RWPE2 (cell line): ENCODE measurements at places on chromosomes 1 and 21.

- H3K27ac ChIP-seq: peak overlapping the region; percentile 90
- no peaks in the 10 kb centered on the region for H3K27me3 ChIP-seq
- DNase-seq: peak; percentile 88
- peaks cover 45% of the 10 kb centered on the region for H3K4me1 ChIP-seq
Measured at GRCh38 chr1:32989160-32990050, 24.8 kb upstream of the RNF19B start.

GRCh38 chr1:44775930-44776729, 790 bp downstream of the RPS8 start:
- H3K36me3 ChIP-seq: peaks cover 58% of the 10 kb centered on the region
- H3K4me1 ChIP-seq: peaks cover 7% of the 10 kb centered on the region
- peak overlapping the region; percentile 92 for H3K4me3 ChIP-seq
- H3K27ac ChIP-seq: peak overlapping the region; percentile 87

GRCh38 chr1:152884085-152884484, 6.0 kb downstream of the SMCP start:
- no peak for DNase-seq
- H3K4me1 ChIP-seq: peaks cover 54% of the 10 kb centered on the region
- H3K4me3 ChIP-seq: no peak overlapping the region
- H3K36me3 ChIP-seq: no peaks in the 10 kb centered on the region
- no peaks in the 10 kb centered on the region for H3K27me3 ChIP-seq

- H3K27me3 ChIP-seq: peaks cover 3% of the 10 kb centered on the region
- H3K4me3 ChIP-seq: peak overlapping the region; percentile 28
- peak; percentile 47 for DNase-seq
- H3K4me1 ChIP-seq: no peaks in the 10 kb centered on the region
Measured at GRCh38 chr1:179814546-179814838, 63.1 kb downstream of the TOR1AIP2 start.

DNA sequence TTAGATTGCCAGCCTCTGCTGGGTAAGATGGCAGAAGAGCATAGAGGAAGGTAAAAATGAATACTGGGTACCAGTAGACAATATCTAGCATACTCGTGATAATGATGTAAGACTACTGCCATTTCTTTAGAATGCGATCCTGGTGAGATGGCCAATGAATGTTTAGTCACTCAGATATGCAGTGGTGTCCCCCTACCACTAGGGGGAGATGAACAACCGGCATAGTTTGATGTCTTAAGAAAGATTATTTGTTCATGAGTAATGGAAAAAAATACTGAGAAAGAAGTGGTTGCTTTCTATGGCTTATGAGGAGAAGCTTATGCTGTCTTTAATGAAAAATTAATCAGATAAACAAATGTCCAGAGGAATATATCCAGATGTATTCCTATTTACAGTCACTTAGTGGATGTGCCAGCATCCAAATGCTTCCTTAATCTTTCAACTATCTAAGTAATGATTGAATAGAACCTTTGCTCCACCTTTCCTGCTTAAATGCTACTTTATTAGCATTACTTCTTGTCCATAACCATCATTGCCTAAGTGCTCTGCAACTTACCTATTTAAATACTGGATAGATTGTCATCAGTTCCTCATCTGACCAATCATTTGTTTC, 256.6 kb downstream of the ST6GALNAC3 start:
- no peaks in the 10 kb centered on the region for H3K36me3 ChIP-seq
- no peak overlapping the region for H3K4me3 ChIP-seq
- no peaks in the 10 kb centered on the region for H3K4me1 ChIP-seq
- DNase-seq: no peak
- H3K27ac ChIP-seq: no peak overlapping the region

GRCh38 chr21:38269576-38269936, 12.8 kb downstream of the KCNJ15 start:
- no peak for DNase-seq
- H3K4me1 ChIP-seq: peaks cover 39% of the 10 kb centered on the region
- no peaks in the 10 kb centered on the region for H3K36me3 ChIP-seq
- H3K27ac ChIP-seq: peak overlapping the region; percentile 90
- no peaks in the 10 kb centered on the region for H3K27me3 ChIP-seq

DNA sequence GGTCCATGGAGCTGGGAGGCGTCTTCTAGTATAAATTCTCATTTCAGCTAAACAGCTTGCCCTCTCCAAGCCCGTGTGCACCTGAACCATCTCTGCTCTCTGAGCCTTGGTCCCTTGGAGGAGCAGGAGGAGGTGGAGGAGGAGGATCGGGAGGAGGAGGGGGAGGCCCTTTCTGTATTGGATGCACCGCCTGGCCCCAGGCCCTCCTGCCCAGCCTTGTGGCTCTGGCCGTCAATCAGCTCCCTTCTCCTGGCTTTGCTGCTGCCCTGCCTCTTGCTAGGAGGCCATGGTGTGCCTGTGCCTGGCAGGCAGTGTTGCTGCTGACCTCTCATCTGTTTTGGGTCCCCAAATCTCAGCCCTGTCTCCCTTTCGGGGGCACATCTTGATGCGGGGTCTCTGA, 9.0 kb downstream of the COL18A1 start:
- no peak overlapping the region for H3K4me3 ChIP-seq
- peak; percentile 32 for DNase-seq
- no peaks in the 10 kb centered on the region for H3K27me3 ChIP-seq
- H3K36me3 ChIP-seq: no peaks in the 10 kb centered on the region
- peaks cover 14% of the 10 kb centered on the region for H3K4me1 ChIP-seq

GRCh38 chr1:10775763-10776162, 20.7 kb downstream of the CASZ1 start:
- H3K36me3 ChIP-seq: no peaks in the 10 kb centered on the region
- DNase-seq: no peak
- no peak overlapping the region for H3K27ac ChIP-seq
- no peaks in the 10 kb centered on the region for H3K27me3 ChIP-seq

DNA sequence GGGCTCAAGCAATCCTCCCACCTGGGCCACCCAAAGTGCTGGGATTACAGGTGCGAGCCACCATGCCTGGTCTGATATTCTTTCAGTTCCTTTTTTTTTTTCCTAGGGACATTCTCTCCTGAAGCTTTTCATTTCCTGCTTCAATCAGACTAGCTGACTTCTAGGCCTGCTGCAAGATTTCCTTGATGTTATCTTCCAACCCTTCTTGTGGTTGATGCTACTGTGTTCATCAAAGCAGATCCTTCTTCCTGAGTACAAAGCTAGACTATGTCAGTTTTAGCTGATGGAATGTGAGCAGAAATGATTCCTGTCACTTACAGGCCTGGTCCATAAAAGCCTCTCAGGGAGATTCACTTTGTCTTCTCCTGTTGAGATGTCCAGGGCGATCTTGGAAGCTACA, 146.4 kb downstream of the CDC7 start:
- H3K27me3 ChIP-seq: no peaks in the 10 kb centered on the region
- no peak overlapping the region for H3K4me3 ChIP-seq
- peaks cover 8% of the 10 kb centered on the region for H3K4me1 ChIP-seq
- H3K27ac ChIP-seq: no peak overlapping the region
- H3K36me3 ChIP-seq: no peaks in the 10 kb centered on the region
- DNase-seq: no peak

- no peak for DNase-seq
- no peak overlapping the region for H3K27ac ChIP-seq
- no peaks in the 10 kb centered on the region for H3K27me3 ChIP-seq
- no peak overlapping the region for H3K4me3 ChIP-seq
- H3K36me3 ChIP-seq: no peaks in the 10 kb centered on the region
Measured at GRCh38 chr1:47875831-47876586, 121.2 kb downstream of the TRABD2B start.

GRCh38 chr1:160197231-160197630, 6.9 kb downstream of the CASQ1 start:
- no peaks in the 10 kb centered on the region for H3K36me3 ChIP-seq
- no peak overlapping the region for H3K4me3 ChIP-seq
- H3K27ac ChIP-seq: no peak overlapping the region
- no peaks in the 10 kb centered on the region for H3K27me3 ChIP-seq
- H3K4me1 ChIP-seq: no peaks in the 10 kb centered on the region

DNA sequence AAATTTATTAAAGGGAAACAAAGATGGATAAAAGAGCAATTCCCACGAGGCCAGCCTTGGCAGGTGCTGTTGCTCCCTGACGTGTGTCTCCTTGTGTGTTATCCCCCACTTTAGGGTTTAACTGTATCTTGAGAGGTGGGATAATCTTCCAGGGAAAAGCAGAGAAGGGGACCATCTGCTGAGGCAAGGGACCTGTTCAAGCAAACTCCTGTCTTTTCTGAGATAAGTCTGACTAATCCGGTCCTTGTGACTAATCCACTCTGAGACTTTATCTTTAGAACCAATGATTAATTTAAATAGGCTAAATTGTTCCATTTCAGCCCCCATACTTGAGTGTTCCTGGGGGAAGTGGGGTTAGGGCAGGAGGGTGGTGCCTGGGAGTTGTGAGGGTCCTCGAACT, 163.6 kb downstream of the CAMTA1 start:
- H3K27ac ChIP-seq: no peak overlapping the region
- H3K4me1 ChIP-seq: no peaks in the 10 kb centered on the region
- H3K27me3 ChIP-seq: no peaks in the 10 kb centered on the region
- no peaks in the 10 kb centered on the region for H3K36me3 ChIP-seq
- no peak for DNase-seq
- no peak overlapping the region for H3K4me3 ChIP-seq

- H3K4me3 ChIP-seq: peak overlapping the region; percentile 20
- H3K27me3 ChIP-seq: peaks cover 100% of the 10 kb centered on the region
- DNase-seq: no peak
- H3K36me3 ChIP-seq: no peaks in the 10 kb centered on the region
- no peak overlapping the region for H3K27ac ChIP-seq
Measured at GRCh38 chr1:118986555-118987467, 1.3 kb downstream of the TBX15 start.

DNA sequence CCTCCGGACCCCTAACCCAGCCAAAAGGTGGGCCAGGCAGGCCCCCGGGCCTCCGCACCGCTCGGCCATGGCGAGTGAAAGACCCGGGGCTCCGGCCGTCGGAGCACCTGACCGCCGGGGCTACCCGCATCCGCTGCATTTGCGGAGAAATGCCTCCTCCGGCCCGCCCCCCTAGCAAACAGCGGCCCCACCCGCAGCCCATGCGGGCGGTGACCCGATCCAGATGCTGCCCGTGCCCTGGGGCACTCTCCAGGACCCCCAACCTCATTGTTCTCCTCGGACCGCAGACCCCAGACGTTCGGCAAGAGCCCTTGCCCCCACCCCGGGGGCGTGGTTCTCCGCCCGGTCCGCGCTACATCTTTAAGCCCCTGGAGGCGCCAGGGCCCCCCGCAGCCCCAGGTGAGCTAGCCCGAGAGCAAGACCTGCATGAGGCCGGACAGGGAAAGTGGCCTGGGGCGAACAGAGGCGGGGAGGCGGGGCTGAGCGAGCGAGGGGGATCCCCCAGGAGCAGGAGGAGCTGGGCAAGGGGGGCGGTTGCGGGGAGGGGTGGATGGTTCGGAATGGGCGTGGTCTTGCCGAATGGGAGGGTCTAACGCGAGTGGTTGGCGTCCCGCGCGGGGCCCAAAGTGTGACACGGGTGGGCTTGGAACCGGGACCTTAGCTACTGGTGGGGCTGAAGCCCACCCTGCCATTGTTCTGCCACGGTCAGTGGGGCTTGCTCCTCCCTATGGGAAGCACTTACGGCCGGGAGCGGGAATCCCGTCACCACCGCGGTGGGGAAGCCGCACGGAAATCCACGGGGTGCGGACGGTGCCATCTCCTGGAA, 6.3 kb upstream of the CRYBG2 start:
- DNase-seq: no peak
- H3K36me3 ChIP-seq: no peaks in the 10 kb centered on the region
- peaks cover 18% of the 10 kb centered on the region for H3K4me1 ChIP-seq
- no peaks in the 10 kb centered on the region for H3K27me3 ChIP-seq
- no peak overlapping the region for H3K27ac ChIP-seq
- H3K4me3 ChIP-seq: no peak overlapping the region

DNA sequence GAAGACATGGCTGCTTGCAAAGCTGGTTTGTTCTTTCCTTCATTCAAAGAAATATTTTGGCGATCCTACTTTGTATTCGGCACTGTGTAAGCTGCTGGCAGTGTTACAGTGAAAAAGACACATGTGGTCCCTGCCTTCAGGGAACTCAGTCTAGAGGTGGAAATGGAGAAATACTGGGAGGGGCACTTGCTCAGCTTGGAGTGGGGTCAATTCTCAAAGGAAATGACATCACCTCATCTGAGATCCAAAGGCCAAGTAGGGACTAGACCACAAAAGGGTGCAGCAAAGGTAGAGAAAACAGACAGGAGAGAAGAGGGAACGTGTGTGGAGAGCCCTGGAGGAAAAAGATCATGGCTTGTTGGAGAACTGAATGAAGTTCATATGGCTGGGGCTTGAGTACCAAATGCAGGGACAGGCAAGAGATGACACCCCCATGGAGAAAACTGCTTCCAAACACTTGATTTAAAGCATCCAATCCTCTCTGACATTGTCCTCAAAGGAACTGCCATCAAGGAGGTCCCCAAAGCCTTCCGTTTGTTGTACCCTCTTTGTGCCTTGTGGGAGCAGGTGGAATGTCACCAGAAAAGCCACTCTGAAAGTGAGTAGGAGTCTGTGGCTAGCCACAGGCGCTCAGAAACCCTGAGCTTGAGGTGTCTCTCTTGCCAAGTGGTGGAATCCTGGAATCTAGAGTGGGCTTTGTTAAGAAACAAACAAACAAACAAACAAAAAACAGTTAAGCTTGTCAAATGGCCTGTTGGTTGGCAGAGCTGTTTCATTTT, 48.3 kb upstream of the TDRD10 start:
- H3K4me1 ChIP-seq: peaks cover 9% of the 10 kb centered on the region
- peaks cover 26% of the 10 kb centered on the region for H3K36me3 ChIP-seq
- peak overlapping the region; percentile 55 for H3K27ac ChIP-seq
- no peak overlapping the region for H3K4me3 ChIP-seq

DNA sequence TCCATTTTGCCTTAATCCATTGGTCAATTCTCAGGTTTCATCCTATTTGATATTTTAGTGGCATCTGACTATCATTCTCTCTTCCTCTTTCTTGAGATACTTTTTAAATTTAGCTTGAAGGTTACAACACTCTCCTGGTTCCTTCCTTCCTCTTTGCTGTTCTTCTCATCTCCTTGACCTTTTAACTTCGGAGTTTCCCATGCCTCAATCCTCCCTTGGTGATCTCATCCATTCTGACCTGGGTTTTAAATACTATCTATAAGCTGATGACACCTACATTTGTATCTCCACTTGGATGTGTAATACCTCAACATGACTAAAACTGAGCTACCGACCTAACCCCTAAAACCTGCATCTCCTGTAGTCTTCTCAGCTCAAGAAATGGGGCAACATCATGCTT, 4.8 kb upstream of the ZNF687 start:
- no peaks in the 10 kb centered on the region for H3K36me3 ChIP-seq
- no peak overlapping the region for H3K27ac ChIP-seq
- no peaks in the 10 kb centered on the region for H3K27me3 ChIP-seq
- DNase-seq: no peak
- H3K4me3 ChIP-seq: no peak overlapping the region
- H3K4me1 ChIP-seq: no peaks in the 10 kb centered on the region

DNA sequence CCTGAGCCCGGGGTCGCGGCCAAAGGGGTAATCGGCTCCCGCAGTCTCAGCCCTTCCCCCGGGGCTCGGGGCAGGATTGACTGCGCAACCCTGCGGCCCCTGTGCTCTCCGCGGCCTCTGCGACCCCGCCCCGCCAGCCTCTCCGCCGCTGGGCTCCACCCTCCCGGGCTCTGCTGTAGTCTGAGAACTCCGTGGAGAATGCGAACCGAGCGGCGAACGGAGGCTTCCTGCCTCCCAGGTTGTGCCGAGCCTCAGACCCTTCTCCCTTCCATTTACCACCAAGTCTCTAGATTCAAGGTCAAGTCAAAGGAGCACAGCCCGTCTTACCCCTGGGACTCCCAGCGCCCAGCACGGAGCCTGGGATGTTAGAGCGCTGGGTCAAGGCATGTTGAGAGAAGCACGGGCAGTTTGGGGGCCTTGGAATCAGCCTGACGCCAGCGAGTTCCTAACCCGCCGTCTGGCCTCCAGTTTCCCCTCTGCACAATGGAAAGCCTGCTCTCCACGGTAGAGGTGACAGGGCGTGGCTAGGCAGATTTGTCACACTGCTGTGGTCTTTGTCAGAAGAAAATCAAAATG, 3.0 kb downstream of the ATP2B4 start:
- peaks cover 4% of the 10 kb centered on the region; the same call in 1 of the 2 replicates for H3K36me3 ChIP-seq
- no peaks in the 10 kb centered on the region for H3K27me3 ChIP-seq
- H3K4me1 ChIP-seq: peaks cover 44% of the 10 kb centered on the region
- peak overlapping the region; percentile 56 for H3K4me3 ChIP-seq
- no peak for DNase-seq
